ENCODE measurements at places on chromosomes 13 and 19. TPM values are rescaled to one million over a fixed set of nuclear protein-coding genes. Genes with fewer than 3 reads are reported as not detected.

Gene DAND5
- 0.15 TPM for total RNA-seq

Gene KLK3
- total RNA-seq: not detected

Gene CD209
- 0.21 TPM for total RNA-seq

Gene GGN
- not detected for total RNA-seq

All from GM12878 (cell line).